ENCODE measurements at places on chromosomes 7 and 10. TPM values are rescaled to one million over a fixed set of nuclear protein-coding genes. Genes with fewer than 3 reads are reported as not detected.
A peak's percentile ranks its signal among the peaks of the same experiment; 100 is the strongest.

DNA sequence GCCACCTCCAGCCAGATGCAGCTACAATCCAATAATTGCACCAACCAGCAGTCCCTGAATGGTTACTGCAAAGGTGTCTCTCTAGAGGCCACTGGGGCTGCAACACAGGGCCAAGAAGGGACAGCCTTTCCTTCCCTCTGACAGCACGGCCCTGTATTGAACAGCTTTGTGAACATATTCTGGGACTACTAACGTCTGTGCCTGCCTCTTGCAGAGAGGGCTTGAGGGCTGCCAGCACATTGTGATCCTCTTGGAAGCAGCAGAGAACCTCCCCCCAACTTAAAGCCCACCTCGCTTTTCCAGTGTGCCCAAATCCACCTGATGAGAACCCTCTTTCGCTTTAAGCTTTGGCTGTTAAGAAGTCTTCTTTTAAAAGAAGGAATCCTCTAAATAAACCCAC is 415.9 kb downstream of the RPS24 start:
- no peak for DNase-seq

DNA sequence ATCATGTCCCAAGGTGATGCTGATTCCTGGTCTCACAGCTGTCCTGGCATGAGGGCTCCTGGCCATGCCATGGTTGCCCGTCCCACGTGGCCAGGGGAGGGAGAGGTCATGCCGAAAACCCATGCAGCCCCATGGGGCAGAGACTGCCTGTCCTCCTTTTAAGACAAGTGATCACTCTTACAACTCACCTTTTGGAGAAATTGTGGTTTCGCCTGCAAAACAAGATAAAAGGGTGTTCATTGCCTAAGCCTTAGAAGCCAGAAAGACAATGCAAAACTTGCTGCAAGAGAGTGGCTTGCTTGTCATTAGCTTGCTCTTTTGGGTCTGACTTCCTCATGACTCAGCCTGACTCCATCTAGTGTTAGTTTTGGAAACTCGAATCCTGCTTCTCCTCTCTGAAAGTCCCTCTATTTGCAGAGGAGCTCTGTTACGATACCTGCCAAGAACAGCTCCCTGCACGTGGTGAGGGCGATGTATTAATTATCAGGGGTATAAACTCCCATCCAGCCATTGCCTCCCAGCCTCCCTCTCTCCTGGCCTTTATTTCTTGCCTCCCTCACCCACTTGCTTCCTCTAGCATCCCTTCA is 26.7 kb downstream of the TMEM273 start:
- DNase-seq, result no peak

- DNase-seq, result peak; percentile 79
Observed at GRCh38 chr10:94545391-94546048, at the start of gene HELLS. Gene HELLS, plus strand, starts transcription at chr10:94545788. Its CDS starts 134 bp downstream, at chr10:94545922.

DNA sequence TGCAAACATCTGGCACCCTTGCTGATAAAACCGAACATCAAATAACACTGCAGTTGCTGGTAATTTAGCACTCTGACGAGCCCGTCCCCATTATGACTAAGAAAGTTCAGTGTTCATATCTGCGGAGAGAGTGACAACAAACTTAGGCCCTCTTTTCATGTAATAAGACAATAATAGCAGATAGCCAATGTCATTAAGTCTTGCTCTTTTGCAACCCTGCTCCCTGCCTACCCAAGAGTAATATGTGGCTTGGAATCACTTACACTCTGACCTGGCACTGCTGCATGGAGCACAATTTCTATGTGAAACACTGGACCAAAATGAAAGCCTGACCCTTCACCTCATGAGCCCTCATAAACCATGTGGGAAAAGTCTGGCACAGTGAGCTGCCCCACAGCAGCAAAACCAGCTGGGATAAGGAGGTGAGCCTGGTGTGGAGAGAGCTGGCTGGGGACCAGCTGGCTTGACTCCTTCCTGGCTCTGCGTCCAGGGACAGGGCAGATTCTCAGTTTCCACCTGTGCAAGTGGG is 86.5 kb downstream of the HIPK2 start:
- no peak for DNase-seq

GRCh38 chr10:117609095-117609795 is 66.7 kb downstream of the EMX2 start:
- DNase-seq, result peak; percentile 66

- DNase-seq, result no peak
Observed at GRCh38 chr7:22584179-22584578, 84.2 kb upstream of the STEAP1B start.

DNA sequence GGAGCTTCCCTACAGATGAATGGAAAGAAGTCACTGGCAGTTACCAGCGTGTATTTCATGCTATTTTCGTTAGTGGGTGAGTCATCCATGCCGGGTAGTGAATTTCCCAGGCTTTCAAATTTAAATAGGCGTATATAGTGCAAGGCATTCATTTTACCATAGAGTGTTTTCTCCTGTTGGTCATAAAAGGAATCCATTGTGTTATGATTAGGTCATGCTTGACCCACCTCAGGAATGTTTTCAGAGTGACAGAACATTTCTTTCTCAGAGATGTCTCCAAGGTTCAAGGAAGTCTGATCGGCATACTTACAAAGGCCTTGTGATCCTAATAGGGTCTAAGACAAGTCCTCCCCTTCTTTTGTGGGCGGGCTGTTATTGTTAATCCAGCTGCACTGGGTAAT is 110.7 kb downstream of the AKR1D1 start:
- no peak for DNase-seq

DNA sequence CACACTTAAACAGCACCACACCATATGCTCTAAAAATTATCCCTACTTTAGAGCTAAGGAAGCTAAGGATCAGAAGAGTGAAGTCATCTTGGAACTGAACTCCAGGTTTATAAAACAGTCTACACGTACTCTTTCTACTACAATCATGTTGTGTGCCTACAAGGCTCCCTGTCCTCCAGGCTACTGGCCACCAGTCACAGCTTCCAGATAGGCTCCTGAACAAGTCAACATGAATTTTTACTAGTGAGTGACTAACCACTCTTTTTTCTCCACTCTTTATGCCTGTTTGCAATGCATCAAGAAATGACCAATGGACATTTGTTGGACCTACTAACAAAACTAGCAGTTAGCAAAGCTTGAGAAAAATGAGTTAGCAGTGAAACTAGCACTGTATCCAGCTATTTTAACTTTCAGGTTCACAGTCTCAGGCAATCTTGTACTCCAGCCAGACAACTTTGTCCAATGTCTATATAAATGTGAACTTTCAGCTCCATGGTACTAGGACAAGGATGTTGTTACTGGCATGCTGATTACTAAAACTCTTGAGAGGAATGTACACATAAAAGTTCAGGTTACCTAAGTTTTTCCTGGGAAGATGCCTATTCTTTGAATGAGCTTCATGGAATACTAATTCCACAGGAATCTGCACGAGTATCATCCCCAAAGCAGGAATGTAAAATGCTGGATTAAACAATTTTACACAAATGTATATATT is 180.0 kb downstream of the BTAF1 start:
- no peak for DNase-seq

GRCh38 chr7:29372351-29373090 is 177.9 kb downstream of the CHN2 start:
- DNase-seq, result no peak

GRCh38 chr7:127824682-127825081 is 172.7 kb downstream of the SND1 start:
- DNase-seq, result no peak

NYAP1 gene
- total RNA-seq, result 1.1 TPM

MARVELD1 gene
- 36.5 TPM for total RNA-seq

IQCE gene
- total RNA-seq, result 32.0 TPM

Data from lower lobe of right lung (tissue), 2 donors.